Astrocyte of the spinal cord (primary cell): ENCODE measurements at places on chromosomes 2 and 18.

DNA sequence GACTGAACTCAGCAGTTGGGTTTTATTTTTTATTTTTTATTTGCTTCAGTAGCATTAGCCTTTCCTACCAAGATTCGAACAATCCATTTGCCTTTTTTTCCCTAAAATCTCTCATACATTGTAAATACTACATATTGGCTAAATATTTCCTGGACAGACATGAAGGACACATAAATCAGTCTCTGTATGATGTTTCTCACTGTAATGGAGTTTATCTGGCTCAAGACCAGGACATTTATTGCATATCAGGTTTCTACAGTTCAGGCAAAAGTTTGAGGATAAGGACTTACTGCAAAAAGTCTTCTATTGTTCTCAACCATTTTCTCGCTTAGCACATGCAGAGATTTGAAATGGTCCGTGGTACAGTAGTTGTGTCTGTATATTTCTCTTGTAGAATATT, 3.3 kb downstream of the CLUL1 start:
- DNase-seq: no peak

GRCh38 chr2:183998041-183998796, 600.1 kb upstream of the ZNF804A start:
- no peak for DNase-seq

- DNase-seq: peak; percentile 69
Measured at GRCh38 chr2:195575879-195576401, 81.1 kb upstream of the SLC39A10 start.

DNA sequence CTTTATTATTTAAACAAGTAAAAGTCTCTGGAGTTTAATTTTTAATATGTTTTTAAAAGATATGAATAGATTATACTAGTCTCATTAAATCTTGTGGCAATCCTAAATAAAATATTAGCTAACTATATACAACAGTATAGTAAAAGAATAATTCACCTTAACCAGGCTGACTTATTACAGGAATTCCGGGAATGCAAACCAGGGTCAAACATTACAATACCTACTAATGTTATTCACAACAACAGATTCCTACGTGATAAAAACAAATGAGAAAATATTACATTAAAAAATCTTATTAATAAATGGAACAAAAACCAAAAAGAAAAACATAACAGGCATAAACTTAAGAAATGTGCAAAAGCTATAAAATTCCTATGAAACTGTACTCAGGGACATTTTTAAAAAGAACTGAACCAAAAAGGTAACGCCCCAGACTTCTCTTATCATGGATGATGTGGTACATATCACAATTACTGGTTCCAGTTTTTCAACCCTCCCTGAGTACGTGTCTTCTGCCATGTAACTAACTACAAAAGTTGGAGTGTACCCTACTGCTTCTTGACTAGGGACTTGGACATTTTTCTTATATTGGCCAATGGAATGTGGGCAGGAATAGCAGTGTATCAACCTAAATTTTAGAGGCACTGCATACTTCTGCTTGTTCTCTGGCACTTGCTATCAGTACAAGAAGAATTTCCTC, 20.2 kb downstream of the TTC21B start:
- no peak for DNase-seq

- peak; percentile 77 for DNase-seq
Measured at GRCh38 chr18:61851940-61852451, 40.8 kb downstream of the RNF152 start.

DNA sequence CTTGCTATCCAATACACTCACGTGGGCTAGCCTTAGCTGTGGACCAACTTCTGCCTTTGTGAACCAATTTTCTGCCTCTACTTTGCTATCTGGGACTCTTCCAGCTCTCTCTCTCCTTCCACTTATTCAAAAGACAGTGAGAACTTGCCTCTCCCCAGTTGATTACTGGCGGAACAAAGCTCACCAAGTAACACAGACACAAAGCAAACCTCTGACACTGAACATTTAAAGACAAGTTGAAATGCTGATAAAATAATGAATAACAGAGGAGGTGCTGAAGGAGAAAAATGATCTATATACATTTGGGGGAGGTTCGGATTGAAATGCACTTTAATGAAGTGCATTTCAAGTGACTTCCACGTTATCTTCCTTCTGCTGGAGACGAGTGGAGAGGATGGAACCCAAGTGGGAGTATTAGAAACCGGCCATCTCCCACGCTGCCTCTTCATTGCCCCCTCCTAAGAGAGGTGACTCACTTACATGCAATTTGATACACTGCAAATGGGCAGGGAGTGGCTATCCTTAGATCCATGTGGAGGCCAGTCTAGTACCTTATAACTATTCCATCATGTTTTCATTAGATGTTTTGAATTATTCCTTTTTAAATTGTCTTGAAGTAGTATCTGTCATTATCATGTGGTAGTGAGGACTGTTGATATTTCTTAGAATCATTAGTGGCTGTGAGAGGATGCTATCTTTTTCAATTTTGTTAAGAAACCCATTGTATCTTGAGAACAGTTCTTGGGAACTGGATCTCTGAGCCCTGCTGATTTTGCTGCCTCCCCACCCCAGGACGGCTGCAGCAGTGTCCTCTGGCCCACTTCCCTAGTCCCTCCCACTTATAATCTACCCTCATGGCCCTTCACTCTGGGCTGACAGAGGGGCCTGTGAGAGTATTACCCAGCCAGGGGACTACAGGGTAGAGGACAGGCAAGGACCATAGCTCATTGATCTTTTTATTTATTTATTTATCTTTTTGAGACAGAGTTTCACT, 6.0 kb upstream of the GLI2 start:
- DNase-seq: peak; percentile 84

DNA sequence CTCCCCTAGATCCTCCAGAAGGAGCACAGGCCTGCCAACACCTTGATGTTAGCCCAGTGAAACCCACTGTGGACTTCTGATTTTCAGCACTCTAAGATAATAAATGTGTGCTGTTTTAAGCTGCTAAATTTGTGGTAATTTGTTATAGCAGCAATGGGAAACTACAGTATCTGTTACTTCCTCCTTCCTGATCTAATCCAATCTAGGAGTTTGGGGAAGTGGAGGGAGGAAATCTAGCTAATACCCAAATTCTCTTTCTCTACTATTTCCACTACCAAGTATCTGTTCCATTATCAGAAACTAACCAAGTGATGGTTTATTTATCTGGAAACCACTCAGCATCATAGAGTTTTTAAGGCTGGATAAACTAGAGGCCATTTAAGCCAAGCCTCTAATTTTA, 64.9 kb downstream of the AFF3 start:
- no peak for DNase-seq

- DNase-seq: no peak
Measured at GRCh38 chr2:30354150-30354549, 92.9 kb upstream of the LCLAT1 start.

DNA sequence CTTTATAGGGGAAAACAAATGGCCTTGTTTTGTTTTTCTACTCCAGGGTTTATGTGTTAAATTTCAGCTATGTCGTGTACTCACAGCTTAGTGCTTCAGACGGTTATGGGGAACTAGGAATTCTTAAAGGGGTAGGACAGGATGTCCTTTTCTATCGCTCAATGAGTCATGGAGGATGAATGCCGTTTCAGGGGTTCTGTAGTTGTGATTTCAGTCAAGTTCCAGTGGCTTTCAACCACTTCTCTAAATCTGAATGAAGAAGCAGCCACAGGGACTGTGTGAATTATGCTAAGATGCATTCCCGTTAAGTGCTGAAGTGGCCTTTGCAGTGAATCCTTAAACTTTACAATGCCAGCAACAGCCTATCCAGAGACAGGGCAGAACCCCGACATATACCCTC, 1231.7 kb upstream of the ZEB2 start:
- DNase-seq: peak; percentile 78

GRCh38 chr2:86621280-86621943, 2.3 kb downstream of the RNF103 start:
- peak; percentile 13 for DNase-seq

GRCh38 chr2:33108483-33109443, 162.0 kb downstream of the LTBP1 start:
- DNase-seq: peak; percentile 23

DNA sequence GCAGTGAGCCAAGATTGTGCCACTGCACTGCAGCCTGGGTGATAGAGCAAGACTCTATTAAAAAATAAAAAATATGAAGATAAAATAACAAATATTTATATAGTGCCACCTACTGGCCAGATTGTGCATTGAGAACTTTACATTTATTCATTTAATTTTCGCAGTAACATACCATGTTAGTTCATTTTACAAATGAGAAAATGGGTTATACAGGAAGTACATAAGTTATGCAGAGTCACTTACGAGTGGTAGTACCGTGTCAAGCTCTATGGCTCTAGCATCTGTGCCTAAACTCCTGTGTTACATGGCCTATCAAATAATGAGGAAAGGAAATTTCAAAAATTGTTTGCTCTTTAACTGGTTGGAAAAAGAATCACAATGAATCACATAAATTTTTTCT, 27.9 kb downstream of the RIF1 start:
- DNase-seq: peak; percentile 48
